Diencephalon (tissue), 1 donor: ENCODE measurements at places on chromosomes 1 and 21. TPM values are rescaled to one million over a fixed set of nuclear protein-coding genes. Genes with fewer than 3 reads are reported as not detected.

The RPF1 gene
- total RNA-seq: 29.8 TPM

The FRRS1 gene
- total RNA-seq: 3.7 TPM

The MAP1LC3C gene
- 1.6 TPM for total RNA-seq

The TMPRSS3 gene
- 0.23 TPM for total RNA-seq

The PRDM16 gene
- total RNA-seq: 3.2 TPM

The FCRLB gene
- total RNA-seq: 1.4 TPM

The KIF17 gene
- total RNA-seq: 17.8 TPM

The CD84 gene
- total RNA-seq: 4.4 TPM

The LRRC53 gene
- total RNA-seq: 0.23 TPM

The SSBP3 gene
- 36.7 TPM for total RNA-seq

The OR10T2 gene
- total RNA-seq: not detected

The OR14K1 gene
- total RNA-seq: not detected

The OR6K3 gene
- total RNA-seq: not detected

The UMODL1 gene
- not detected for total RNA-seq

The ATAD3C gene
- not detected for total RNA-seq

The RGS13 gene
- total RNA-seq: 1.2 TPM
